ENCODE measurements at places on chromosomes 4 and X.
A peak's percentile ranks its signal among the peaks of the same experiment; 100 is the strongest.

DNA sequence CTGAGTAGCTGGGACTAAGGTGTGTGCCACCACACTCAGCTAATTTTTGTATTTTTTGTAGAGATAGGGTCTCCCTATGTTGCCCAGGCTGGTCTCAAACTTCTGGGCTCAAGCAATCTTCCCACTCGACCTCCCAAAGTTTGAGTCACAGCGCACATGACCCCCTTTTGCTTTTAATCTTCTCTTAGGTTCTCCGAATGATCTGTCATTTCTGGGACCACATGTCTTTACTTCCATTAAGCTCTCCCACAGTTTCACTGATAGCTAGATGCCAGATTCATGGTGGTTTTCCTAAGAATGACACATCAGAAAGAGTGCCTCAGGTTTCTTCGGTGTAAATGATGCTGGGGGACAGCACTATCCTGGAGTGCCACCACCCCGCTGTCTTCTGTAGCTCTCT is 17.9 kb downstream of the PRKX start:
- DNase-seq: no peak

DNA sequence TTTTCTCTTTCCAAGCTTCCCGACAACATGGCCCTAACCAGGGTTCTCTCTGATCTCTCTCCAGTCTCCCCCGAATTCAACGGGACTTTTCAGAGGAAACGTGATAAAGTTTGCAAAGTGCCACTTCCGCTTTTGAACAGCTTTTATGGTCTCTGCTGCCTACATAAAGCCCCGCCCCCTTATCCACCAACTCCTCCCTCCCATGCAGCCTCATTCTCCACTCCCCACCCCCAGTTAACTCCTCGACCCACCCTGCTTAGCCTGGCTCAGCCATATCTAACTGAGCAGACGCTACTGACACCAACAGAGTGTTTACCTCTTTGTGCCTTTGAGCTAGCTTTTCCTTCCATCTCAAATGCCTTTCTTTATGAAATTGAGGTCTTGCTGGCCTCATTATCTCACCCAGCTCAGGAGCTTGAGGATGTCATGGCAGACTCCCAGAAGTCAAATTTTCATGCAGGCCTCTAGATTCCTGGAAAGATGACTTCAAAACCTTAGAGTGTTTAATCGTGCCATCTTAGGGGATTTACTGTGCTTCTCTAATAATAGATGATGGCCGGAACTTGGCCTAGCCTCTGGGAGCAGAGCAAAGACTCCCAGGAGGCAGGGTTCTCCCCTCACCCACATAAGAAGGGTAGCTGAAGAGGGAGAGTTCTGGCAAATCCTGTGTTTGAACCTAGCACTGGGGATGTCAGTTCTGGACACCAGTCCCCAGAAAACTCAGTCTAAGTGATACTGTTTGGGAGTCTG is 606.0 kb downstream of the BCOR start:
- peak; percentile 29 for DNase-seq

DNA sequence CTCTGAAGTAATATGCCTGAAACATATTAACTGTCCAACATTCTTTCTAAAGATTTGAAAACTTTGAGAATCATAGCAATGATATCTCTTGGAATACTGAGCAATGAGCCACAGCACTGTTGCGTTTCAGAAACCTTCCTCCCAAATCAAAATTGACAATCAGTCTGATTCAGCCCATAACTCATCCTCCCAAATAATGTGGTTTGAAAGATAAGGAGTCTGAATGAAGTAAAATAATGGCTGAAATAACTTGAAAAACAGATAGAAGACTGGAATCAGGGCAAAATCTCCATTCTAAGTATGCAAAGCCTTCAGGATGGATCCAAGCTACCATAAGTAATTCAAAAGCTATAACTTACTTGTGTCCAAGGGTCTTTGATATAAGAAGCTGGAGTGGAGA is 98.6 kb upstream of the PLS3 start:
- no peak for DNase-seq

- DNase-seq: no peak
Measured at GRCh38 chr4:107468812-107469211, 251.2 kb downstream of the PAPSS1 start.

- no peak for DNase-seq
Measured at GRCh38 chr4:77432717-77433417, 172.8 kb upstream of the CXCL13 start.

DNA sequence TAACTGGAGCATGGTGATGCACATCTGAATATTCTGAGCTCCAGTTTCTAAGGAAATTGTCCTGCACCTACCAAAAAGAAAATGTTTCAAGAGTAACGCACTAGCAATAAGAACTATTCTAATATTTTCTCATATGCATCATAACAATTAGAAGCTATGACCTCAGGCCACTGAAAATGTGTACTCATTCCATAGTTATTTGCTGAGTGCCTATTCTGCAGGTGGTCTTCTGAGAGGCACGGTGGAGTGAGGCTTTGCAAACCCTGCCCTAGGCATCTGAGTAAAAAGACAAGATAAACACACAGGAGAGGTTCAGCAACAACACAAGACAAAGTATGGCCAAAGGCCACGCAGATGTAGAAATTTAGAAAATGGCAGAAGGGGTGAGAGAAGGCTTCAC is 23.7 kb downstream of the SLC10A6 start:
- DNase-seq: no peak

- no peak for DNase-seq
Measured at GRCh38 chrX:45840411-45840950, 639.8 kb upstream of the DIPK2B start.

DNA sequence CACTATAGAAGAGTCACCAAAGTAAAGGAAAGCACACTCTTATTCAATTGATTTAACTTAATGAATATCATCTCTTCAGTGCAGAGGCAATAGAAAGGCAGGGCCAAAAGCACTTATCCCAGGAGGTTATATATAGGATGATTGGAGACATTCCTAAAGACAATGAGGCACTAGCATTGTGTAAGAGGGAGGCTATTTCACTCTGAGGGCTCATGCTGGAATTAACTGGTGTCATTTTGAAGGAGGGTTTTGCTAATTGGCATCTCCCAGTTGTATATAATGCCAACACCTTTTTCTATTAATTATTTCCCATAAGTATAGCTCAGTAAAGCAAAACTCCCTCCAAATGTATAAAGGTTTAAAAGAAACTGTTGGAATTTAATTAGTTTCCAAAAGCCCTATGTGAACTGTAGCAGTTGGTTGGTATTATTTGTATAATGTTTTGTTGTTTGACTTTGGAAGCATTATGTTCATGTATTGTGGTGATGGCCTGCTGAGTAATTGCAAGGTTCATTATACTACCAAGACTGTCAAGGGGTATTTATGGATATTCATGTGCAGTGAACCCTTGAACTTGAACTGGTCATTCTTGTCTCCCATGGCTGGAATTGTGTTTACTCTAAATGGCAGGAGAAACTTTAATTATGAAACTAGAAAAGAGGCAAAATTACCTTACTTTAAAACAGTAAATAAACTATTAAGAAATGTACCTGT is 270.3 kb downstream of the BMPR1B start:
- no peak for DNase-seq

GRCh38 chr4:66943112-66943511 is 602.2 kb downstream of the CENPC start:
- no peak for DNase-seq

DNA sequence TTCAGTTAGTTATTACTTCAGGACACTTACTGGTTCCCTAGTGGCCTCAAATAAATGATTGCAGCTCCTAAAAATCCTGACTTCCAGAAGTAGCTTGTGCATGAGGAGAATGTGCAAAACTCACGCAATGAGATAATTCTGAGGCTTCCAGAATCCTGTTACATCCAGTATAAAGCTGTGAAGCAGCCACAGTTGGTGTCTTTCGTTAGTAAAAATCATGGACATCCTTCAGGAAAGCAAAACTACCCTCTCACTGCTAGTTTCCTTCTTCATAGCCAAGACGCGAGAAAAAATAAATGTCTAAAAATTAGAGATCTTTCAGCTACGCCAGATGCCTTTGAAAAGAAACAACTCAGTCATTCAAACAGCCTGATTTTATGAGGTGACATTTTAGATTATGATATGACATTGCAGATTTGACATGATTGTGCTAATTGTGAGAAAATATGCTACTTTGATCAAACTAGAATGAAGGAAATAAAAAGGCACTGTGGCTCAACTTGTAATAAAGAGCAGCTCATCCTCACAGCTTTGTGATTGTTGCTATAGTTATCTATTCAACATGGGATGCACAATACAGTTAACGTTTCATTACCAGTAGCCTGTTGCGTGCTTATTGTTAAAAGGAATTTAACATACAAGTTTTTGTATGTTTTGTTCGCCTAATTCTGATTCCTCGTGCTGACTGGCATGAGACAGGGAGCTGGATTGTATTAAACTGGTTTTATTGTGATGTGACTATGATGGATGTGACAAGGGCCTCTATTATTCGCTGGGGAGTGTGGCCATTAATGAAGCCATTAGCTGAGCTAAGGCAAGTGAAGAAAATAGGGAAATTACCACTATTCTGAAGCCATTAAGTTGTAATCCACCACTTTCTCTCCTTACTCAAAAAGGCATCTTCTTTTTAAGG is 40.5 kb downstream of the AFF2 start:
- DNase-seq: no peak

GRCh38 chr4:581181-581580 is 5.1 kb upstream of the TMEM271 start:
- DNase-seq: no peak

DNA sequence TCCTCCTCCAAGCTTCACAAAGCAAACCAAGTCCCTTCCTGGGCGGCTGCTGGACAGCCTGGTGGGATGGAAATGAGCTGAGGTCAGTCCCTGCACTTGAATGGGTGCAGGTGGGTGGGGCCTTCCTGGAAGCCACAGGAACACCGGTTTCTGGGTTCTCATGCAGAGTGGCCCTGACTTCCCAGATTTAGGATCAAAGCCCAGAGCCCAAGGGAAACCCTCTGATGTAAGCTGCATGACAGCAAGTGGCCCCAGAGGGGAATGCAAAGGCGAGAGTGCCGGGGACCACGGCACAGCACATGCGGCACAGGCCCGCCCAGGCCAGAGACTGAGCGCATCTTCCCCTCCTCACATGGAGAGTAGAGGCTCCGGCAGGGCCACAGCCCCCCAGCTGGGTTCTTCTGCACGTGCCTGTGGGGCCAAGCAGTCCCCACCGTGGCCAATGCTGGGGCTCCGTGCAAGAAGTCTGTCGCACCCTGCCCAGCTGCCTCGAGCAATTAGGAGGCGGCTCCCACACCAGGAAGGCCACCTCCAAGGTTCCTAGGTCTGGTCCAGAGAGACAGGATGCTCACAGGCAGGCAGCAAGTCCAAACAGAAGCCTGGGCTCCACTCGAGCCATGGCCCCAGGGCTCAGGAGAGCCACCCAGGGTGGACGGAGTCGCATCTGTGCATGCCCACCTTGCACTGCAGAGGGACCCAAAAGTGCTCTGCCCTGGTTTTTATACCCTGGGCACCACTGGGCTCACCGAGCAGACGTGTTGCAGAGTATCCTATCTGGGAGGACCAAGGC is 83.0 kb downstream of the HTRA3 start:
- DNase-seq: no peak

- DNase-seq: no peak
Measured at GRCh38 chr4:99868126-99868596, 26.1 kb downstream of the LAMTOR3 start.

- DNase-seq: no peak
Measured at GRCh38 chrX:148290931-148291330, 209.5 kb upstream of the AFF2 start.

DNA sequence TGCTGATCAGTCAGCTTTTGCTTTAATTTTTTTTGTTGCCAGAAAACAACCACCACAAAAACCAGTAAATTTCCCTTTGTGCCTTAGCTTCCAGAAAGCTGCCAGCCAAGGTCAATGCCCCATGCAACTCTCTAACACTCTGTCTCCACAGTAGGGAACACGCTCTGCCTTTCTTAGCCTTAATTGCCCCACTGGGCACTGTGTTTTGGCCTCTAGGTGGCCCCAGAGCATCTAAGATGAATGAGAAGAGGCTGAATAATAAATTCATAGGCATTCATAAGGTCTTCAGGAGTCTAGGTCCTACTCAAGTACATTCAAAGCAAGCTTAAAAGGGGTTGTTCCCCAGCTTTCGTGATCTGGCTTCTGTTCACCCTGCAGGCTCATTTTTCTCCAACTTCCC is 57.7 kb upstream of the PASD1 start:
- no peak for DNase-seq

DNA sequence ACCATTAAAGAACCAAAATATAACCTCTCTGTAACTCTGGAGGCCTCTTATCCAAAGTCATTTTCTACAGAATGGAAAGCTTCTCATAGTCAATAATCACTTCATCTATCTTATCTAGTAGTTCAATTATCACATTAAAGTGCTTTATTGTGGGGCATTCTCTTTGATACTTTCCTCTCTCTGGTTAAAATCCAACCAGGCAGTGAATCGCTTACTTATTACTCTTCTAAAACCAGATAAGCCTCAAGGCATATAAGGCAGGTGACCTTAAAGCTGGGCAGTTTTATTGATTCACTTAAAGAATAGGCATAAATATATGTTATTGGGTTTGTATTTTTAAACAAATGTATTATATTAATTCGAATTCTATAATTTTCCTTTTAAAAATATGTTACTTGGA is 2162.1 kb upstream of the TENM3 start:
- DNase-seq: no peak

- DNase-seq: no peak
Measured at GRCh38 chrX:5236096-5236495, 992.6 kb downstream of the NLGN4X start.

DNA sequence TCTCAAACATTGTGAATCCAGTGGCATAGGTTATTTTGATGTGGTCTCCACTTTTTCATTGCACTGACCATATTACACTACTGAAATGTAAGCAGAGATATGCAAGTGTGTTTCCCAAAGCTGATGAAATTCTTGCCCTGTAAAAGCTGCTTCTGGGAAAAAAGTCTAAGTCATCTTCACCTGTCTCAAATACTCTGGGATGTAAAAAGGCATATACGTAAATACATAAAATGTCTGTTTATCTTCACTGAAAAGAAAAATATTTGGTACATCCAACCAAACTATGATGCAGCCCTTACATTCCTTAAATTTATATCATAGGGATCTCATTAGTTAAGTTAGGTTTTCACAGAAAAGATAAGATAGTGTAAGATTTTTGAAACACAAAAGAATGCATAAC is 7.9 kb downstream of the KDR start:
- DNase-seq: no peak

DNA sequence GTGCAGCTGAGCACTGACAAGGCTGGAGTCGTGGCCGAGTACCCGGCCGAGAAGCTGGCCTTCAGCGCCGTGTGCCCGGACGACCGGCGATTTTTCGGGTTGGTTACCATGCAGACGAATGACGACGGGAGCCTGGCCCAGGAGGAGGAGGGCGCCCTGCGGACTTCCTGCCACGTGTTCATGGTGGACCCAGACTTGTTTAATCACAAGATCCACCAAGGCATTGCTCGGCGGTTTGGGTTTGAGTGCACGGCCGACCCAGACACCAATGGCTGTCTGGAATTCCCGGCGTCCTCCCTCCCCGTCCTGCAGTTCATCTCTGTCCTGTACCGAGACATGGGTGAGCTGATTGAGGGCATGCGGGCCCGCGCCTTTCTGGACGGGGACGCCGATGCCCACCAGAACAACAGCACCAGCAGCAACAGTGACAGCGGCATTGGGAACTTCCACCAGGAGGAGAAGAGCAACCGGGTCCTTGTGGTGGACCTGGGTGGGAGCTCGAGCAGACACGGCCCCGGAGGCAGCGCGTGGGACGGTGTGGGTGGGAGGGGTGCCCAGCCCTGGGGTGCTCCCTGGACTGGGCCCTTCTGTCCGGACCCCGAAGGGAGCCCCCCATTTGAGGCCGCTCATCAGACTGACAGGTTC is 24.3 kb downstream of the RGS12 start:
- DNase-seq: no peak

- no peak for DNase-seq
Measured at GRCh38 chrX:149825424-149825823, 43.7 kb downstream of the MAGEA9 start.

GRCh38 chr4:108331905-108332632 is 163.3 kb upstream of the LEF1 start:
- DNase-seq: no peak
